ENCODE measurements at places on chromosomes 5 and 9.
A peak's percentile ranks its signal among the peaks of the same experiment; 100 is the strongest.

- no peak for DNase-seq
Measured at GRCh38 chr9:114694719-114695269, 12.8 kb upstream of the TEX48 start.

DNA sequence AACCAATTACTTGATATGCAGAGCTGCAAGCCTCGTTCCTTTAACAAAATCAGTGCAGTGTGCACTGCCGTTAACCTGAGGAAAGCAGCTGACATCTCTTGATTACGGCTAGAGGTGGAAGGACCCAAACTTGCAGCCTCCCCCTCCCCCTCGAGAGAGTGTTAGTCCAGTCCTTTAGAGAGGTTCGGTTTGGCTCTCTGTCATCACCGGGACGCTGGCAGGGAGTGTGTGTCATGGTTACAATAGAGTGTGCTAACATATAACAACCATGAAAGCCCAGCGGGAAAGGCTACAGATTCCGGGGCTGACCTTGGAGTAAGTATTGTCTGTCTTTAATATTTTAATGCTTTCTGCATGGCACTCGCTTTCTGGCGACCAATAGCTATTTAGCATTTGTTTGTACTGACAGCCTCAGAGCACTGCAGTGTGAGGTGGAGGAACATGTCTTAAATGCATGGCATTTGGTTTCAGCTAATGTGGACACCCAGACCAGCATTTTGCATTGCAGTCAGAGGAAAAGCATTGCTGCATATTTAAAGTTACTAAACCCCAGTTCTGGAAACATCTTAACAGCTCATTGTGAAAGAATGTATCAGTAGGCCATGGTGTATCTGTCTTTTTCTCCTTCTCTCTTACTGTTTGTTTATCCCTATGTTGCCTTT, 237.5 kb downstream of the CD180 start:
- DNase-seq: peak; percentile 73

- DNase-seq: no peak
Measured at GRCh38 chr5:74618106-74618505, 22.4 kb downstream of the ENC1 start.

DNA sequence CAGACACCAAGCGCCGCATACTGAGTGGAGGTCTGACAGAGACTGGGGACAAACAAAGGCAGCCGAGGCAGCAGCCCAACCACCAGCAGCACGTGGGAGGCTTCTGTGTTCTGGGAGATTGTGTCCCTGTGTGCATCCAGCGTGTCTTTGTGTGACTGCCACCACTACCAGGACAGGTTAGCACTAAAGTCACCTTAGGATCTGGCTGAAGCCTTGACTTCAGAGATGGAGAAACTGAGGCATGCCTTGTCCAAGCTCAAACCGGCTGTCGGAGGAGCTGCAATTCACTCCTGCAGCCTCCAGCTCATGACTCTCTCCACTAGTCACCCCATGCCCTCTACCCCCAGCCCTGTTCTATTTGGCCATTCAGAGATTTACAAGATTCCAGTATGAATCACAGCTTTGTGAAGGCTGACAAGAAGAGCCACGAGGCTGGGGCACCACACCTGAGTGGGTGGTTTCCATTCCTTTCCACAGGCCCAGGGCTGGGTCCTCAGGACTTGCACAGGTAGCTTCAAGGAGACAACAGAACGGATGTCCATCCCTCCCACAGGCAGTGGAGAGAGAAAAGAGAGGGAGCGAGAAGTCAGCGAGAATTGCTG, 69.3 kb downstream of the SHB start:
- DNase-seq: peak; percentile 50

- no peak for DNase-seq
Measured at GRCh38 chr5:125083981-125084380, 337.5 kb upstream of the ZNF608 start.

- peak; percentile 83 for DNase-seq
Measured at GRCh38 chr9:132412089-132412488, 2.1 kb downstream of the CFAP77 start.

DNA sequence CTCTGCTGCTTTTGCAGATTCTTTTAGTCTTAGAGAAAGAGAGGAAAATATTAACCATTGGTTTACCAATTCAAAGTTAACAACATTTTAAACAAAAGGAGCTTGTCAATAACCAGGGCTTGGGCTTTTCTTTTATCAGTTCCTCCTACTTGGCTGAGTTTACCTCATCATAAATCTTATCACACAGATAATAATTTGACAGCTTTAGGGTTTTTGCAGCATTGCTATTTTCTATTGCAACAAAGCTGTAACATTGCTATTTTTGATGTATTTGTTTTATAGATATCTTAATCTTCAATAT, 9.8 kb upstream of the ABL1 start:
- DNase-seq: no peak

DNA sequence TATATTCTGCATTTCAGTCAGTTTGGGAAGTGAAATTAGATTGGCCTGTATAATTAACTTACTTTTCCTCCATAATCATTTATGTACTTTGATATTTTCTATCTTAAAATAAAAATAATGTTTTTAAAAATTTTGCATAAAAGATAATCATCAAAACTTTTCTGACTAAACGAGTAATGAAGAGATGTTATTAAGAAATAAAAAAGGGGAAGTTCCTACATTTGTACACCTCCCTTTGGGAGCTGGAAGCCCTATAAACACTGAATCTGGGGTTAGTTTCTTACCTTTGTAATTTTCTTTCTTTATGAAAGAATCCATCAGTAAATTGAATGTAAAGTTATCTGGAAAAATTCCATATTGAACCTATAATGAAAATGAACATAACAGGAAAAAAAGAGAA, 86.2 kb downstream of the MRPS27 start:
- no peak for DNase-seq
